Activated naive CD4-positive, alpha-beta T cell treated with anti-CD3 and anti-CD28 coated beads for 36 hours (primary cell): ENCODE measurements at places on chromosomes 4 and X.

- DNase-seq: no peak
These were observed 288.5 kb downstream of the ASMT start for GRCh38 chrX:1903236-1903935.

- peak; percentile 62 for DNase-seq
These were observed 72.8 kb downstream of the SLC9A7 start for GRCh38 chrX:46686003-46686645.

- DNase-seq: no peak
These were observed 48.2 kb upstream of the UXT start for GRCh38 chrX:47707031-47707780.

DNA sequence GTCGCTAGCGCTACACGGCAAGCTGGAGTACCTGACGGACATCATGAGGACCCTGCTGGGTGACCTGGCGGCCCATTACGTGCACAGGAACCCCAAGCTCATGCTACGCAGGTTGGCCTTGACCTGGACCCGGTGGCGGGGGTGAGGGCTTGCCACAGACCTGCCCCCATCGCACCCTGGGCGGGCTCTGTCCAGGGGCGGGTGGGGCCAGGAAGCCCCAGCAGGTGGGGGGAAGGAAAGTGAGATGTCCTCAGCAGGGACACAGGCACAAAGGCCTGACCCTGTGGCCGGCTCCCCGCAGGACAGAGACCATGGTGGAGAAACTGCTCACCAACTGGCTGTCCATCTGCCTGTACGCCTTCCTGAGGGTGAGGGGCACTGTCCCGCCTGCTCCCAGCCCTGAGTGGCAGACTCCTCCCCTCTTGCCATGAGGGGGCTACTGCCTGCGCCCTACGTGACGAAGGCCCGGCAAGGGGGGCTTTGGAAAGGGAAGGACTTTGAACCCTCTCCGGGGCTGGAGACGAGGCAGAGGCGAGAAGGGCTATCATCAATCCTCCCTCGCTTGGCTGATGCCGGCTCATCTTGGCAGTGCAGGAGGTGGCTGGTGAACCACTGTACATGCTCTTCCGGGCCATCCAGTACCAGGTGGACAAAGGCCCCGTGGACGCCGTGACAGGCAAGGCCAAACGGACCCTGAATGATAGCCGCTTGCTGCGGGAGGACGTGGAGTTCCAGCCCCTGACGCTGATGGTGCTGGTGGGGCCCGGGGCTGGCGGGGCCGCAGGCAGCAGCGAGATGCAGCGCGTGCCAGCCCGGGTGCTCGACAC, 5.3 kb upstream of the SRPK3 start:
- no peak for DNase-seq

GRCh38 chr4:10058371-10058770, 37.1 kb upstream of the SLC2A9 start:
- DNase-seq: no peak

DNA sequence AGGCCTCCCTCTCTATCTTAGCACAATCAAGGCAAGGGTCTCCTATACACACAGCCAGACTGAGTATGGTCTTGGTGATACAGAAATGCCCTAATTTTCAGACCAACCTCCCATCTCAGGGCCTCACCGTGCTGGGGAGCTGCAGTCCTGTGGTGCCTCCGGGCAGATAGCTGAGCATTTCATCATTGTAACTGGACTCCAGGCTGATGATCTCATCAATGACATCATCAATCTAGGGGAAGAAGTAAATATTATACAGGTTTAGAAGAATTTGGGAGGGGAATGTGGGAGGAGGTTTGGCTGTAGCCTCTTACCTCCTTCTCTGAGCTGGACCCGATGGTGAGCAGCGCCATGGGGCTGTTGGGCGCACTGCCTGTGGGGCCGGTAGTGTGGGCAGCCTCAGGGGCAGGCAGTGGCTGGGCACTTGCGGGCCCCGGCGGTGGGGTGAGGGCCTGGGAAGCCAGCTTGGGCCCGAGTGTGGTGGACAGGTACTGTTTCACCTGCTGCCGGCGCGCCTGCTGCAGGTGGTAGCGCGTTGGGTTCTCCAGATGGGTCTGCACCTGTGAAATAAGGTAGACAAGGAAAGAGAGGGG, 5.2 kb downstream of the TFE3 start:
- no peak for DNase-seq
